ENCODE measurements at places on chromosomes 4 and X. TPM values are rescaled to one million over a fixed set of nuclear protein-coding genes. Genes with fewer than 3 reads are reported as not detected.

The PTPN13 gene
- total RNA-seq, result 48.6 TPM

The AFF2 gene
- not detected for total RNA-seq

The ENPEP gene
- not detected for total RNA-seq

The ZNF674 gene
- total RNA-seq, result 2.7 TPM

The SMIM31 gene
- total RNA-seq, result not detected

The NUP54 gene
- total RNA-seq, result 38.4 TPM

The BCAP31 gene
- 181 TPM for total RNA-seq

The NPY2R gene
- not detected for total RNA-seq

The GPC3 gene
- not detected for total RNA-seq

The SMR3A gene
- total RNA-seq, result not detected

The FAM200B gene
- total RNA-seq, result 25.0 TPM

The HTR2C gene
- not detected for total RNA-seq

The IL9R gene
- not detected for total RNA-seq

The MRFAP1 gene
- total RNA-seq, result 229 TPM

The PLAC1 gene
- 1.2 TPM for total RNA-seq

The SLIT2 gene
- 4.1 TPM for total RNA-seq

The CSAG2 gene
- not detected for total RNA-seq

The CSN1S1 gene
- not detected for total RNA-seq

The CD40LG gene
- not detected for total RNA-seq

The P2RY8 gene
- total RNA-seq, result not detected

The VCX3A gene
- not detected for total RNA-seq

The IL2RG gene
- not detected for total RNA-seq

The CYLC1 gene
- not detected for total RNA-seq

The CPE gene
- total RNA-seq, result 3.4 TPM

The RTL3 gene
- total RNA-seq, result not detected

The ZNF185 gene
- total RNA-seq, result 25.1 TPM

The ARHGAP24 gene
- total RNA-seq, result 2.1 TPM

The XAGE5 gene
- total RNA-seq, result not detected

The GRID2 gene
- total RNA-seq, result not detected

The TSPAN7 gene
- total RNA-seq, result 0.86 TPM

The SMIM10L2A gene
- 0.80 TPM for total RNA-seq

The SPANXD gene
- total RNA-seq, result not detected

The SPARCL1 gene
- total RNA-seq, result not detected

Data from hair follicular keratinocyte (primary cell).